ENCODE measurements at places on chromosomes 1 and 21.

DNA sequence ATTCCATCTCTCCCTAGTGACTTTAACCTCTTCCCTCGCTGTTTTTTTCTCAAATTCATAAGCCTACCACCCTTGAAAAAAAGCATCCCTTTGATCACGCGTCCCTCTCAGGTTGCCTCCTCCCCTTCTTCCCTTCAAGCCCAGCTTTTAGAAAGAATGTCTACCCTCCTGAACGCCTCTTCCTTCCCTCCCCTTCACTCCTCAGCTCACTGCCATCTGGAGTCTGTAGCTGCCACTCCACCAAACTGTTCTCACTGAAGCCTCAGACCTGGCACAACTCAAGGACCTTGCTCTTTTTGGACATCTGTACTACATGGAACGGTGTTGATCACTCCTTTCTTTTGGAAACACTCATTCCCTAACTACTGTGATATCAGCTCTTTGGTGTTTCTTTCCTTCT, 80.6 kb downstream of the SLC25A24 start:
- no peak for DNase-seq

GRCh38 chr1:85404408-85404807, 60.6 kb downstream of the DDAH1 start:
- DNase-seq = no peak

GRCh38 chr1:61294930-61295329, 212.6 kb downstream of the NFIA start:
- DNase-seq = no peak

GRCh38 chr21:42524341-42525028, 10.8 kb downstream of the SLC37A1 start:
- DNase-seq = peak; percentile 55

Measured in activated gamma-delta T cell treated with Interleukin-2 at 50 U/mL for 16 hours (primary cell).